ENCODE measurements at places on chromosomes 4 and X.

DNA sequence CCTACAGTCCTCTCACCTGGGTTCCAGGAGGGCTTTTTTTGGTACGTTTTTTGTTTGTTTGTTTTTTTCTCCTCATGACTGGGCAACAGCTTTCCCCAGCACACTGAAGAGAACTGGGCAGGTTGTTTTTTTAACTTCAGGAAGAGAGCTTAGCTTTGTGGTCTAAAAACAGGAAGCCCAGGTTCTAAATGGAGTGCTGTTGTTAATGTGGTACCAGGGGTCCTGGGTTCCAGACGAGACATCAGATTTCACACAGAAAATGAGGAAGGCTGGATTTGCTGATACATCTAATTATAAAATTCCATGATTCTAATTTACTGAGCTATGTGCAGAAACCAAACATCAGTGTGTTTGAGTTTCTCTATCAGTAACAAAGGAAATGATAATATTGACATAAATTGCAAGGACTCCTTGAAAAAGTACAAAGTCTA, 4.2 kb downstream of the MYOZ2 start:
- DNase-seq, result peak; percentile 16
- no peak overlapping the region for H3K27ac ChIP-seq
- no peaks in the 10 kb centered on the region for H3K27me3 ChIP-seq
- H3K4me1 ChIP-seq, result no peaks in the 10 kb centered on the region
- no peaks in the 10 kb centered on the region for H3K36me3 ChIP-seq
- H3K4me3 ChIP-seq, result no peak overlapping the region

DNA sequence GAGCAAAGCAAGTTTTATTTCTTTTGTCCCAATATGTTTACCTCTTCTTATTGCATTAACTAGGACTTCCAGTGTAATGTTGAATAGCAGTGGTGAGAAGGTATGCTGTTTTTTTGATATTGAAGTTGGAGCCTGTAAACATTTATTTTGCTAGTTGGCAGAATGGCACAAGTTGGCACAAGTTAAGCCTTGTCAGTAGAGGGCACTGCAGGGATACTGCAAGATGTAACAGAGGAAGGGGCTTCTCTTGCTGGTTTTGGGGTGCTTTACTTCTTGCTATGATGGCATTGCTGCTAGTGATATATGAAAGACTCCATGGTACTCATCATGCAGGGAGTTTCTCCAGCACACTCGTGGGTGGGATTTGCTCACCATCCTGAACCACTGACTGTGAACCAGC, 327.3 kb upstream of the ARX start:
- H3K36me3 ChIP-seq, result no peaks in the 10 kb centered on the region
- no peak overlapping the region for H3K4me3 ChIP-seq
- H3K27ac ChIP-seq, result no peak overlapping the region
- no peaks in the 10 kb centered on the region for H3K27me3 ChIP-seq
- DNase-seq, result no peak
- no peaks in the 10 kb centered on the region for H3K4me1 ChIP-seq

- no peak overlapping the region for H3K4me3 ChIP-seq
- no peaks in the 10 kb centered on the region for H3K4me1 ChIP-seq
- DNase-seq, result no peak
- H3K27ac ChIP-seq, result no peak overlapping the region
- H3K36me3 ChIP-seq, result no peaks in the 10 kb centered on the region
- H3K27me3 ChIP-seq, result no peaks in the 10 kb centered on the region
These were observed 25.9 kb downstream of the PLAC1 start for GRCh38 chrX:134632355-134632754.

GRCh38 chrX:22081475-22082092, 49.5 kb downstream of the PHEX start:
- DNase-seq, result peak; percentile 54
- no peaks in the 10 kb centered on the region for H3K36me3 ChIP-seq
- H3K27me3 ChIP-seq, result no peaks in the 10 kb centered on the region
- H3K4me3 ChIP-seq, result no peak overlapping the region
- no peaks in the 10 kb centered on the region for H3K4me1 ChIP-seq
- H3K27ac ChIP-seq, result no peak overlapping the region

DNA sequence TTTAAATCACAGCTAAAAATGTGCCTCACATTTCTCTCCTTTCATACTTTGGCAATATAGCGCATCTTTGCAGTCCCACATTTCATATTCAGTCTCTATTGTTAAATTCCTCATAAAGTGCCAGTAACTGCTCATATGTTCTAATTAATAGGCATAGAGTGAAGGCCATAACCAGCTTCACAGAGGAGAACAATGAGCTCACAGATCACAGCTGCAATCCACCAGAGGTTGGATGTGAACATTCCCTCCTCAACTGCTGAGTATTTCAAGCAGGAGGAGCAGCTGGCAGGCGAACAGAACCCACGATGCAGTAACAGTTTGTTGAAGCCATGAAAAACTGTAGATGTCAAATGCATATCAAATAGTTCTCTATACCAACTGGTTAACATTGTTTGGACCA, 2088.7 kb upstream of the AGA start:
- no peaks in the 10 kb centered on the region for H3K27me3 ChIP-seq
- no peak overlapping the region for H3K27ac ChIP-seq
- no peak overlapping the region for H3K4me3 ChIP-seq
- no peaks in the 10 kb centered on the region for H3K4me1 ChIP-seq
- DNase-seq, result no peak

- H3K27ac ChIP-seq, result no peak overlapping the region
- no peak overlapping the region for H3K4me3 ChIP-seq
- H3K4me1 ChIP-seq, result no peaks in the 10 kb centered on the region
- no peaks in the 10 kb centered on the region for H3K27me3 ChIP-seq
- DNase-seq, result no peak
These were observed 91.1 kb upstream of the ATP8A1 start for GRCh38 chr4:42747971-42748370.

All from small intestine (tissue), 16 donors.